ENCODE measurements at places on chromosomes 7 and 10.

DNA sequence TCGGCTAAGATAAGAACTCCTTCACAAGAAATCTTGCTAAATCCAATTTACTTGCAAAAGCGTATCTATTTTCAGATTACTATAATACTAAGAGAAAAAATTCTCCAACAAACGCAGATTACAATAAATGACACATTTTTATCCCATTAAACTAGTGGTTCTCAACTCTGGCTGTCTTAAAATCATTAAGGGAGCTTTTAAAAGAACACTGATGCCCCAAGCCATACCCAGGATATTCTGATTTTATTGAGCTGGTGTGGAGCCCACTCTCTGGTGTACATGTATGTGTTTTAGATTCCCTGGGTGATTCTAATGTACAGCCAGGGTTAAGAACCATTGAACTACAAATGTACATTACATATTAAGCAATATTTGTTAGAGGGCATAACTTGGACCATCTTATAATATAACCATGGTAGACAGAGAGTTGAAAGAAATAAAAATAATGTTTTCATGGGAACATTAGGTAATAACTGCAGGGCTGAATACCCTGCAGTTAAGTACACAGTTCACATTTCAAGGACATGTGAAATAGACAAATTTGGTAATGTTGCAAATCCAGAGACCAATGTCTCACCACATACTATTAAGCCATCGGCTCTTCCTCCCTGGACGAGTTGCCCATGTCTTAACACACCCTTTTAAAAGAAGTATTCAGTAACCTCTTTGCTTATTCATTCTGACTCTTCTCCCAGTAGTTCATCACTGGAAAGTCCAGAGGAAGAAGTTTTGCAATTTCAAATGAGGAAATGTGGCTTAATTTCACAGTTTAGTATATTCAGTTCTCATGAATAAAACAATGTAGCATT lies 6.2 kb downstream of the GSAP start:
- DNase-seq, result no peak

- DNase-seq, result no peak
Measured at GRCh38 chr10:4053940-4054339, 268.9 kb upstream of the KLF6 start.

- DNase-seq, result no peak
Measured at GRCh38 chr10:29949411-29950011, 109.9 kb downstream of the JCAD start.

GRCh38 chr7:70322856-70323255 lies 724.6 kb downstream of the AUTS2 start:
- no peak for DNase-seq

- DNase-seq, result no peak
Measured at GRCh38 chr10:124194199-124194824, 100.9 kb upstream of the CHST15 start.

DNA sequence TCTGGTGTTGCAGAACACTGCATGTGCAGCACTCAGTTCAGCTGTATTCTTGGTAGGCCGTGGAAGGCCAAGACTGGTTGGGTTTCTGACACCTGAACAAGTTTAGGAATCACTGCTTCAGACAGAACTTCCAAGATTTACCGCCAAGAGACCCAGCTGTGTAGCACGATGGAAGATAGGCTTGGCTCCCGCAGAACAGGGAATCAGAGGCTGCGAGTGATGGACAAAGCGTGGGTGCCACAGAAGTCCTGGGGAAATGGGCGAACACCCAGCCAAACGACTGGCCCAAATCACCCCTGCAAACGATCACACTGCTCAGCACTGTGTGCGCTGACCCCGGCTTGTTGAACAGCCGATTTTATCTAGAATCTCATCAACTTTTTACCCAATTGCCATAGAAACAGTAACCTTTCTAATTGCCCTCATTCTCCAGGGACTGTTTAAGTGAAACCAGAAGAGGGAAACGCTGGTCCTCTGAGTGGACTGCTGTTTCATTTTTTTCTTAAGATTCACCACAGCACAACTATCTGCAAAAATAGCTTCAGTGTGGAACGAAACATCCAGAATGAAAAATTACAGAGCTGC lies 17.9 kb downstream of the ZFAND2A start:
- no peak for DNase-seq

DNA sequence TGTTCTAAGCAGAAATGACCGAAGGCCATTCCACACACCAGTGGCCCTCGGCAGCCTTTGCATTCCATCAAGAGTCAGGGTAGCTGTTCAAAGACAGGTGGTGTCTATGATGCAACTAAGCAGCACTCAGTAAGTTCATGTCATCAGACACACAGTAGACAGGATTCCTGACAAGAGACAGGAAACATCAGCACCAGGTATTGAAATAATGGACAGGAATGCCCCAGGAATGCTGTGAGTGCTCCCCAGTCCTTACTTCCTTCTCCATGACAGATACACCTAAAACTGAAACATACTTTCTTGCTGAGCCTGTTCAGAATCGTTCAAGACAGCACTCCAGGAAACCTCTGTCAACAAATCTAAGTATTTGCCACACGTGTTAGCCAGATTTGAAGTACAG lies 204.4 kb downstream of the TPST1 start:
- DNase-seq, result no peak

- no peak for DNase-seq
Measured at GRCh38 chr7:122618585-122619189, 80.2 kb downstream of the RNF133 start.

GRCh38 chr10:100986952-100987684 lies at the start of the genes MRPL43 and TWNK:
MRPL43 (minus strand) TSS chr10:100987497; CDS start chr10:100987443, 54 bp downstream.
TWNK (plus strand) TSS chr10:100987543; CDS start chr10:100988211, 668 bp downstream.
- DNase-seq, result peak; percentile 80

DNA sequence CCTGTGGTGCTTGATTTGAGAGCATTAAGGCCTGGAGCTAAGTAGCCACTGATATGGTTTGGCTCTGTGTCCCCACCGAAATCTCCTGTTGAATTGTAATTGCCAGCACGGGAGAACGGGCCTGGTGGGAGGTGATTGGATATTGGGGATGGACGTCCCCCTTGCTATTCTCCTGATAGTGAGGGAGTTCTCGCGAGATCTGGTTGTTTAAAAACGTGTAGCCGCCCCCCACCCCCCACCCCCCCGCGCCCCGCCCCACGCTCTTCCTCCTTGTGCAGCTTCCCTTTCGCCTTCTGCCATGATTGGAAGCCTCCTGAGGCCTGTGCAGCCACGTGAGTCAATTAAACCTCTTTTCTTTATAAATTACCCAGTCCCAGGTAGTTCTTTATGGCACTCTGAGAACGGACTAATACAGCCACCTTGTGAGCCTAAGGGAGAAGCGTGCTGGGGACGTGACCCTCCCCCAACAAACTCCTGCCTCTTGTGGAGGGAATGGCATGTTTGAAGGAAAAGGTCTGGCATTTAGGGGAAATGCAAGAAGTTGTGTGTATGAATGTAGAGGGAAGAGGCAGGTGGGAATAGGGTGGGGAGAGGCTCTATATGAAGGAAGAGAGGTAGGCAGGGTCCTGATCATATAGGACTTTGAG lies 118.0 kb upstream of the KMT2C start:
- no peak for DNase-seq

- DNase-seq, result no peak
Measured at GRCh38 chr7:116630932-116631671, 40.9 kb upstream of the MET start.

GRCh38 chr10:25661632-25662031 lies 272.4 kb upstream of the MYO3A start:
- no peak for DNase-seq
